Heart left ventricle (tissue), 16 donors: ENCODE measurements at places on chromosomes 11 and 22.

- no peak for DNase-seq
Measured at GRCh38 chr22:44925465-44926123, 84.2 kb downstream of the PHF21B start.

- H3K36me3 ChIP-seq, result no peaks in the 10 kb centered on the region
- no peaks in the 10 kb centered on the region for H3K27me3 ChIP-seq
- H3K4me3 ChIP-seq, result no peak overlapping the region
- no peak overlapping the region for H3K27ac ChIP-seq
- H3K4me1 ChIP-seq, result peaks cover 10% of the 10 kb centered on the region
Measured at GRCh38 chr11:30206249-30206996, 24.4 kb upstream of the FSHB start.

- H3K4me3 ChIP-seq, result no peak overlapping the region
- no peaks in the 10 kb centered on the region for H3K36me3 ChIP-seq
- no peak overlapping the region for H3K27ac ChIP-seq
- H3K27me3 ChIP-seq, result no peaks in the 10 kb centered on the region
Measured at GRCh38 chr22:17412232-17412631, 43.0 kb downstream of the CECR2 start.

DNA sequence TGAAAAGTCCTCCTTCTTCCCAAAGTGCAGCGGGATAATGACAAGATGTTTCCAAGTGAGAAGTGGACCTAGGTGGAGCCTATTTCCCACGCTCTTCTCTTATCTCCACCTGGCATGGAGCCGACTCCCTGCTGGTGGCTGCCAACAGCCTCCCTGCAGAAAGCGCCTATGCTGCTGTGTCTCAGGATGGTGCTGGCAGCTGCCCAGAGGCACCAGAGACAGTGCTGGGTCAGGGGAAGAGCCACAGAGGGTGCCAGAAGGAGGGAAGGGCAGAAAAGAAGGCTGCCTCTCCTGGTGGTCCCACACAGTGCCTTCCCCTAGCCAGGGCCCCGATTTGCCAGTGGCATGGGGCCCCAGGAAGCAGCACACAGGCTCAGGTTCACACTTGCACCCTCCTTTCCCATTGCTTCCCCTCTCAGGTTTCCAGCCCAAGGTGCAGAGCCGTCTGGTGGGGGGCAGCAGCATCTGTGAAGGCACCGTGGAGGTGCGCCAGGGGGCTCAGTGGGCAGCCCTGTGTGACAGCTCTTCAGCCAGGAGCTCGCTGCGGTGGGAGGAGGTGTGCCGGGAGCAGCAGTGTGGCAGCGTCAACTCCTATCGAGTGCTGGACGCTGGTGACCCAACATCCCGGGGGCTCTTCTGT, 19.0 kb downstream of the CD5 start:
- no peaks in the 10 kb centered on the region for H3K27me3 ChIP-seq
- no peak overlapping the region for H3K27ac ChIP-seq
- no peak overlapping the region for H3K4me3 ChIP-seq
- DNase-seq, result peak; percentile 55

- H3K4me3 ChIP-seq, result peak overlapping the region; percentile 23
- peaks cover 3% of the 10 kb centered on the region for H3K4me1 ChIP-seq
- H3K27ac ChIP-seq, result peak overlapping the region; percentile 3
- no peak for DNase-seq
- H3K36me3 ChIP-seq, result no peaks in the 10 kb centered on the region
Measured at GRCh38 chr11:134046681-134047449, 22.0 kb upstream of the JAM3 start.

DNA sequence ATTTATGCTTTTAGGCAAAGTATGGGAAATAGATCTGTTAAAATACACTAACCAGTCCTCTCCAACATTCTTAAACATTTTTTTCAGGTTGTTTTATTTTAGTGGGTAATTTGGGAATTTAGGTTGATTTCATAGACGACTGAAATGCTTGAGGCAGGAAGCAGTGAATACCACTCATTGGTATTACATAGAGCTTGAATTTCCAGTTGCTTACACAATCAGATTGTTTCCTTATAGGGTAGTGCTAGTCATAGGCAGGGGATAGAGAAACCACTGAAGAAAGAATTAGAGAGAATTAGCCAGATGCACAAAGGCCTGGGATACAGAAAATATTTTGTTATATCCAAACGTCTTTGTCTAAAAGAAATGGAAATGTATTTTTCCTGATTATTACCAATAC, 23.9 kb upstream of the LYVE1 start:
- no peaks in the 10 kb centered on the region for H3K36me3 ChIP-seq
- H3K4me1 ChIP-seq, result no peaks in the 10 kb centered on the region
- no peaks in the 10 kb centered on the region for H3K27me3 ChIP-seq
- H3K27ac ChIP-seq, result no peak overlapping the region
- no peak for DNase-seq

GRCh38 chr22:40180403-40180802, 2.7 kb downstream of the TNRC6B start:
- H3K4me3 ChIP-seq, result peak overlapping the region; percentile 73
- H3K4me1 ChIP-seq, result peaks cover 87% of the 10 kb centered on the region
- no peaks in the 10 kb centered on the region for H3K36me3 ChIP-seq
- H3K27ac ChIP-seq, result no peak overlapping the region
- no peaks in the 10 kb centered on the region for H3K27me3 ChIP-seq
- no peak for DNase-seq

DNA sequence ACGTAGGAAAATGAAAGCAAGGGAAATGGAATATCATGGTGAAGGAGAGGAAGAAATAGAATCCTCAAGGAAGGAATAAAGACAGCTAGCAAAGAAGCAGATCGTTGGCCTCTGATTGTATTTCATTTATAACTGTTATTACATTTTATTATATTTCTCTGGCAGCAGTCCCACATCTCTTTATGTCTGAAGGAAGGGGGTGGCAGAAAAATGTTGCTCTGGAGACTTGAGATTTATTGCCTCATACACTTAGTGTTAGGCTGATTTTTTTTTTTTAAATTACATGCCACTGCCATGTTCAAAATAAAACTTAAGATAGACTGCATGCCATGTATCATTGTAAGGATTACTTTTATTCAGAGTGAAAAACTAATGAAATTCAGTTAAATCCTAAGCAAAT, 971.7 kb upstream of the CHORDC1 start:
- H3K27me3 ChIP-seq, result no peaks in the 10 kb centered on the region
- no peak overlapping the region for H3K4me3 ChIP-seq
- DNase-seq, result no peak
- H3K4me1 ChIP-seq, result no peaks in the 10 kb centered on the region
- no peak overlapping the region for H3K27ac ChIP-seq
- H3K36me3 ChIP-seq, result no peaks in the 10 kb centered on the region

- H3K4me1 ChIP-seq, result peaks cover 3% of the 10 kb centered on the region
- H3K36me3 ChIP-seq, result no peaks in the 10 kb centered on the region
- H3K27me3 ChIP-seq, result no peaks in the 10 kb centered on the region
- DNase-seq, result no peak
Measured at GRCh38 chr22:19877626-19878339, 23.1 kb upstream of the GNB1L start.

- H3K27me3 ChIP-seq, result no peaks in the 10 kb centered on the region
- no peaks in the 10 kb centered on the region for H3K36me3 ChIP-seq
- H3K4me1 ChIP-seq, result peaks cover 20% of the 10 kb centered on the region
- no peak overlapping the region for H3K4me3 ChIP-seq
- no peak for DNase-seq
Measured at GRCh38 chr22:17074648-17075002, 10.2 kb upstream of the IL17RA start.

DNA sequence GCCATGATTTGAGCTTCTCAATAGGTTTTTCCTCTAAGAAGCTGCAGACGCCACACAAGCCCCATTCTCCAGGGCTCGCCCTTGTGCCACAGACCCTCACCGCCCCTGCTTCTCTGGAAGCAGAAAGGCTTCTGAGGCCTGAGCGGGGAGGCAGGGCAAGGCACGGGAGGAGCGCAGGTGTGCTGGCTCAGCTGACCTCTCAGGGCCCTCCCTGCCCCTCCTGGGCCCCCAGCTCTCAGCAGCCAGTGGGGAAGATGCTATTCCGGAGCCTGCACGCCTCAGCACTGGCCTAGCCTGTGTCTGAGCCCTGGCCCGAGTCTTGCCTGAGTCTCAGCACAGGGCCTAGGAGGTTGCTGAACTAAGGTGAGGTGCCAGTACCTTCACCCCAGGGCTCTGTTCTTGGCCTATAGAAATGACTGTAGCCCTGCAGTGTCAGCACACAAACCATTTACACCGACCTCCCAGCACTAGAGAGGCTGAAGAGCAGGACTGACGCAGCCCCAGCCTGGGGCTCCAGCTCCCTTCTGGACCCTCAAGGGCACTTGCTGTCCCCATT, 47.1 kb upstream of the LMO1 start:
- H3K4me1 ChIP-seq, result no peaks in the 10 kb centered on the region
- H3K27me3 ChIP-seq, result no peaks in the 10 kb centered on the region
- H3K27ac ChIP-seq, result no peak overlapping the region

DNA sequence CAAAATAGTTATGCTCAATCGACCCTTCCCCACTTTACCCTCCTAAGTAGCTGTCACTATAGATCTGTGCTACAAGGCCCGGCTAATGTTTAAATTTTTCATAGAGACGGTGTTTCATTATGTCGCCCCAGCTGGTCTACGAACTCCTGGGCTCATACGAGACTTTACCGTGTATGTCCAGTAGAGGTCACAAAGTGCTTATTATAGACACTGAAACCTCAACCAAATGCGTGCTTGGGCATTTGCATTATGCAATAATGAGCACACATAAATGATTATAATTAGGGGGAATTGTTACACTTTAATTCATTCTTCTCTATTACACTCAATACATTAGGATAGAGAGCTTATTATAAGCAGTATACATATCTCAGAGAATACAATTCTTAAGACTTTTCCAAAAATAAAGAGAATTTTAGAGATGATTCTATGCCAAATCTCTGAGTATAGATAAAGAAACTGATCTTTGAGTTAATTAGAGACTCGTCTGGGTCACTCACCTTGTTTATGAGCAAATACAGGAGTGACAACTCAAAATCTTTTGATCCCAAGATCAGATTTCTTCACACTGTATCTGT, 12.5 kb upstream of the MRPL16 start:
- H3K36me3 ChIP-seq, result no peaks in the 10 kb centered on the region

DNA sequence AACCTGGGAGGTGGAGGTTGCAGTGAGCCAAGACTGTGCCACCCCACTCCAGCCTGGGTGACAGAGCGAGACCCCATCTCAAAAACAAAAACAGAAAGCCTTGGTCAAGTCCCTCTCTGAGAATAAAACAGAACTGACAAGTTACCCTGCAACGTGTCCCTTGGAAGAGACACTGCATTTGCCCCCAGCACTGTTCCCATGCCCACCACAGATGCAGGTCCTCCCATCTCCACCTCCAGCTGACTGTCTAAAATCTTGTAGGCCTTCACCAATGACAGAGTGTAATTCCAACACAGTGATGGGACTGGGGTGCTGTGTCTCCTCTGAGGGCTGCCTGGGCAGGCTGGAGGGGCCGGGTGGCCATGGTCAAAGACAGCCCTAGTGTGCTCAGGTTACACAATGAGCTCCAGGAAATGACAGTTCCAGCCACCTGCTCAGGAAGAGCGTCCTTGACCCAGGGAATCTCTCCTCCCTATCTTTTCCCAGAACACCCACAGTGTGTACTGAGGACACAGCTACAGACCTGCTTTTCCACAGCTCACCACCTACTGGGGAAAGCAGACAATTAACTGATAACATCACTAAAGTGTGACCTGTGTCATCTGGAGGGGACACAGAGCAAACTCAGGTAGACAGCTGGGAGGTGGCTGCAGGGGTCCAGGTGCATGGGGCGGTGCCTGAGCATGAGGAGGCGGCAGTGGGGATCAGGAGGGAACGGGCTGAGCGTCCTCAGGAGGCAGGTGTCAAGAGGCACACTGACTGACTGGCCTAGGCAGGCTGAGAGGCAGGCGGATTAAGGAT, 56.4 kb downstream of the ARFGAP3 start:
- H3K4me1 ChIP-seq, result peaks cover 13% of the 10 kb centered on the region
- no peak overlapping the region for H3K4me3 ChIP-seq
- H3K27me3 ChIP-seq, result no peaks in the 10 kb centered on the region
- H3K27ac ChIP-seq, result no peak overlapping the region

GRCh38 chr11:133082841-133083488, 449.3 kb downstream of the OPCML start:
- DNase-seq, result peak; percentile 51
- no peaks in the 10 kb centered on the region for H3K36me3 ChIP-seq
- H3K4me3 ChIP-seq, result peak overlapping the region; percentile 29
- peaks cover 31% of the 10 kb centered on the region for H3K27me3 ChIP-seq

- no peak overlapping the region for H3K27ac ChIP-seq
- no peak for DNase-seq
- no peaks in the 10 kb centered on the region for H3K4me1 ChIP-seq
- H3K27me3 ChIP-seq, result peaks cover 16% of the 10 kb centered on the region
- no peak overlapping the region for H3K4me3 ChIP-seq
Measured at GRCh38 chr11:35511666-35512065, 13.8 kb downstream of the PAMR1 start.

DNA sequence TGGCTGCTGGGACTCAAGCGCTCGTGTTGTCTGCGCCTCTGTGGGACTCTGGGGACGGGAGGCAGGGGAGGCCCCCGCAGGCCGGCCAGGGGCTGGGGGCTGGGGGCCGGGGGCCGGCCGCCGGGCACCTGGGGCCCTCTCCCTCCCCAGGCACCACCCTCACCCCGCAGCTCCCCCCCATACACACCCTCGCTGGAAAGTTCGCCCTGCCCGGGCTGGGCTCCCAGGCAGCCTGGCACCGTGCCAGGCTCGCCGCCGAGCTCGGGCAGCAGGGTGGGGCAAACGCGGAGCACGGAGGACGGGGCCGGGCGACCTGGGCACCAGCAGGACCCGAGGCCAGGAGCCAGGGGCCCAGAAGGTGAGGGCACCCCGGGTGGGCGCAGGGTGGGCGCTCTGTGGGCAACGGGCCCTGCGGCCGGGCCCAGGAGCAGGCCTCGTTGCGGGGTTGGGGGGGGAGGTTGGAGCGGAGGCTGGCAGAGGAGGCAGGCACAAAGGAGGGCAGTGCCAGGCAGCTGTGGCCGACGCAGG, 76.7 kb upstream of the WNT7B start:
- DNase-seq, result peak; percentile 91
- no peaks in the 10 kb centered on the region for H3K36me3 ChIP-seq

GRCh38 chr11:61702701-61703312, 22.6 kb downstream of the DAGLA start:
- H3K4me1 ChIP-seq, result peaks cover 29% of the 10 kb centered on the region
- H3K4me3 ChIP-seq, result no peak overlapping the region
- no peaks in the 10 kb centered on the region for H3K27me3 ChIP-seq
- no peak overlapping the region for H3K27ac ChIP-seq

DNA sequence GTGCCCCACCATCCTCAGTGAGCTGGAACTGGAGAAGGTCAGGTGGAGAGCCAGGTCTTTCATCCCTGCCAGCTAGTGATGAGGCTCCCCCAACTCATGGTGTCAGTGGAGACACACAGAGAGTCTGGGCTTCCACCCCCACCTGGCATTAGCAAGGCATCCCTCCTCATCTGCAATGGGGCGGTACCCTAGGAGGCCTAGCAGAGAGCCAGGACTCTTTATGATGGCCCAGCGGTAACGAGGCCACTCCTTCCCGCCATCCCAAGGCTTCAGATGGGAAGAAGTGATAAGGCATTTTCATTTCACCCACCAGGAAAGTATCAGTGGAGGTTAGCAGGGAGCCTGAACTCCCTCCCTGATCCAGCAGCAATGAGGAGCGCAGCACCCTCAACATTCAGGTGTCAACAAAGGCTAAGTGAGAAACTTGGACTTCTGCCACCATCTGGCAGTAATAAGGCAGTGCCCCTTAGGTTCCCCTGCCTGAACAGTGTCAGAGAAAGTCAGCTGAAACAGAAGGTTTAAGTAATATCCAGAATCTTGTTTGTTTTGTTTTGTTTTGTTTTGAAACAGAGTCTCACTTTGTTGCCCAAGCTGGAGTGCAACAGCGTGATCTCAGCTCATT, 40.5 kb upstream of the FBLN1 start:
- H3K27ac ChIP-seq, result no peak overlapping the region
- peaks cover 19% of the 10 kb centered on the region for H3K4me1 ChIP-seq
- no peaks in the 10 kb centered on the region for H3K36me3 ChIP-seq
- no peaks in the 10 kb centered on the region for H3K27me3 ChIP-seq
- no peak overlapping the region for H3K4me3 ChIP-seq
